CD8-positive, alpha-beta T cell (primary cell): ENCODE measurements at places on chromosomes 1 and 21. TPM values are rescaled to one million over a fixed set of nuclear protein-coding genes. Genes with fewer than 3 reads are reported as not detected.

DNA sequence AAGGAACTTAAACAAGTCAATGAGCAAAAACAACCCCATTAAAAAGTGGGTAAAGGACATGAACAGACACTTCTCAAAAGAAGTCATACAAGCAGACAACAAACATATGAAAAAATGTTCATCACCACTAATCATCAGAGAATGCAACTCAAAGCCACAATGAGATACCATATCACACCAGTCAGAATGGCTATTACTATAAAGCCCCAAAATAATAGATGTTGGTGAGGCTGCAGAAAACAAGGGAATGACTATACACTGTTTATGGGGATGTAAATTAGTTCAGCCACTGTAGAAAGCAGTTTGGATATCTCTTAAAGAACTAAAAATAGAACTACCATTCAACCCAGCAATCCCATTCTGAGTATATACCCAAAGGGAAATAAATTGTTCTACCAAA lies 51.2 kb downstream of the MRPL39 start:
- no peak for DNase-seq

DNA sequence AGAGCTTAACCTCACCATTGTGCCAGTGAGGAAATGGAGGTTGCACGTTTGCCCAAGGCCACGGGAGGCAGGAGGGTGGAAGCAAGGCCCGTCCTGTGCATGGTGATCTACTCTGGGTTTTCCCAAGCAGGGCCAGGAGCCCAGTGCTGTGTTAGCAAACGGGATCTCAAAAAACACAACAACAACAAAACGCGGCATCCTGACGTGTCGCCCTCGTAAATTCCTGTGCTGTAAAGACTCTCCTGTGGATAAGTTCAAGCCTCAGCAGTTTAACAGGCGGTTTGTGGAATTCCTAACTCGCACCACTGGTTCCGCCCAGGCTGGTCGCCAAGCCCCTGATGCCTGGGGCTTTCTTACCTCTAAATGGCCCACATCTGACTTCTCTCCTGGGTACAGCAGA lies 39.1 kb downstream of the TFF3 start:
- DNase-seq: no peak

DNA sequence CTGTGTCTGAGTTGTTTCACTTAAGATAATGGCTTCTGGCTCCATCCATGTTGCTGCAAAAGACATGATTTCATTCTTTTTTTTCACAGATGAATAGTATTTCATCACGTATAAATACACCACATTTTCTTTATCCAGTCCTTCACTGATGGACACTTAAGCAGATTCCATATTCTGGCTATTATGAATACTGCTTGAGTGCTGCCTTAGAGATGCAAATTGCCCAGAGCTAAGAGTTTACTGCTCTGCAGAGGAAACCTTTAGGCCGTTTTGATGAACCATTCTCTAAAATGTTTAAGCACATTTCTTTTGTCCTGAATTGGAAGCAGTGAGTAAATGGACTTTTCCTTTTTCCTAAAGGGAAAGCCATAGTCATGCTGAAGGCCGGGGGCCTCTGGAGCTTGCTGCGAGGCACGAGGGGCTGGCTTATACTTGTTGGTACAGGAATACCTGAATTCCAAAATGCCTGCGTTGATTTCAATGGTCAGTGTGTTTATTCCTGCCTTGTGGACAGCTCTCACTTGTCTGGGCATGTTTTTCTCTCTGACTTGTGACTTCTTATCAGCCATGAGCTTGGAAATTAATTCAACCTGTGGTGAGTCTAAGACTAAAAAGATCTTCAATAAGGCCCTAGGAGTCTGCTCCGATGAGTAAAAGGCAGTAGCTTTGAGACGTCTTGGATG lies 201.0 kb upstream of the MAP1LC3C start:
- no peak for DNase-seq

GRCh38 chr1:78227705-78228635 lies 182.2 kb downstream of the GIPC2 start:
- DNase-seq: no peak

- no peak for DNase-seq
Measured at GRCh38 chr1:234748066-234748465, 138.1 kb upstream of the IRF2BP2 start.

Gene MRPL55
- 90.7 TPM for total RNA-seq

Gene INAVA
- not detected for total RNA-seq

DNA sequence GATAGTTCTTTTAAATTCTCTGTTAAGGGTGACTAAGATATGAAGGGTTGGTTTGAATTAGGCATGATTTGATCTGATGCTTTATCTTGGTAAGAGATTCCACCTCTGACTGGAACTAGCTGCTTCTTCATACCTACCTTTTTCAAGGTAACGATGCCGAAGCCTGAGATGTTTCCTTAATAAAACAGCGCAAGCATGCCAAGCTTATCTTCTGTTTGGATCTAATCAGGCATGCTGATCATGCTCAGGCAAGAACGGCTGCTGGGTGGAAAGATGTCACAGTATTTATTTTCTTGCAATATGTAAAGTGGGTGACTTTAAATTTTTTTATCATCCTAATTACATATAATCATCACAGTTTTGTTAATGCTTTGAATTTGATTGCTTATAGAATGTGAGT lies 148.7 kb downstream of the ADGRL2 start:
- no peak for DNase-seq

- DNase-seq: no peak
Measured at GRCh38 chr21:28953247-28953646, 39.4 kb downstream of the LTN1 start.

DNA sequence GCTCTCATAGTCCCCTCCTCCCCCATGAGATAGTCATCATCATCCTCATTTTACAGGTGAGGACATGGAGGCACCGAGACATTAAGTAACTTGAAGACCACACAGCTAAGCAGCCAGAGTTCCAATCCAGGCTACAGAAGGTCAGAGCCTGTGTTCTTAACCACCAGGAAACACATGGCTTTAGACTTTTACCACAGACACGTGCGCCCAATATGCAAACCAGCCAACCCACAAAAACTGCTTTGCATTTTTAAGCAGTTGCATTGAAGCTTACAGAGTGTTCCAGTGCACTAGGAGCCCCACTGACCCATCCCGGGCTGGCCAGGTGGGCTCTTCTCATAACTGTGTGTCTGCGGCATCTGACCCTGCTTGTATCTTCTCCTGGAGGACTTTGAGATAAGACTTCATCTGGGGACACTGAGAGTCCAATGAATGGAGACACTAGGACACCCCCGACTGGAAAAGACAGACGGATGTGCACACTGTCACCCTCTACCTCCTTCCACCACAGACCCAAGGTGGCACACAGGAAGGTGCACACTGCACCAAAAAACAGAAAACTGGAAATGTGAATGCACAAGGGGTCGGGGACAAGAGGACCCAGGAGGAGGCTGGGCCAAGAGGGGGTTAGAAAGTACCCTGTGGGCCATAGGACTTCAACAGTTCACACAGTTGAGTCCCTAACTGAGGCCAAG lies 56.4 kb downstream of the ETS2 start:
- DNase-seq: no peak

DNA sequence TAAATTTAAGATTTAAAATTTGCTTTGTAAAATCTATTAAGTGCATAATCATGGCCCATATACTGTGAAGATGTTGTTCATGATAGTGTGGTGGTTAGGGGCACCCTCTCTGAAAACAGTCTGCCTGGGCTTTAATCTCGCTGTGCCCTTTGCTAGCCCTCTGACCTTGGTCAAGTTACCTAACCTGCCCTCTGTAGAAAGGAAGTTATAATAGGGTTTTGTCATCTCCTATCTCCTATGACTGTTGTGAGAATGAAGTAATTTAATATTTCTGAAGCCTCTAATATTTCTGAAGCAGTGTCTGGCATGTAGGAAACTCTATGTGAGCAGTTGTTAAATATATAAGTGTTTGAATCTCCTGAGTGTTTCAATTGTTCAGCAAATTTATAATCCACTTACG lies 116.6 kb upstream of the IVNS1ABP start:
- no peak for DNase-seq

DNA sequence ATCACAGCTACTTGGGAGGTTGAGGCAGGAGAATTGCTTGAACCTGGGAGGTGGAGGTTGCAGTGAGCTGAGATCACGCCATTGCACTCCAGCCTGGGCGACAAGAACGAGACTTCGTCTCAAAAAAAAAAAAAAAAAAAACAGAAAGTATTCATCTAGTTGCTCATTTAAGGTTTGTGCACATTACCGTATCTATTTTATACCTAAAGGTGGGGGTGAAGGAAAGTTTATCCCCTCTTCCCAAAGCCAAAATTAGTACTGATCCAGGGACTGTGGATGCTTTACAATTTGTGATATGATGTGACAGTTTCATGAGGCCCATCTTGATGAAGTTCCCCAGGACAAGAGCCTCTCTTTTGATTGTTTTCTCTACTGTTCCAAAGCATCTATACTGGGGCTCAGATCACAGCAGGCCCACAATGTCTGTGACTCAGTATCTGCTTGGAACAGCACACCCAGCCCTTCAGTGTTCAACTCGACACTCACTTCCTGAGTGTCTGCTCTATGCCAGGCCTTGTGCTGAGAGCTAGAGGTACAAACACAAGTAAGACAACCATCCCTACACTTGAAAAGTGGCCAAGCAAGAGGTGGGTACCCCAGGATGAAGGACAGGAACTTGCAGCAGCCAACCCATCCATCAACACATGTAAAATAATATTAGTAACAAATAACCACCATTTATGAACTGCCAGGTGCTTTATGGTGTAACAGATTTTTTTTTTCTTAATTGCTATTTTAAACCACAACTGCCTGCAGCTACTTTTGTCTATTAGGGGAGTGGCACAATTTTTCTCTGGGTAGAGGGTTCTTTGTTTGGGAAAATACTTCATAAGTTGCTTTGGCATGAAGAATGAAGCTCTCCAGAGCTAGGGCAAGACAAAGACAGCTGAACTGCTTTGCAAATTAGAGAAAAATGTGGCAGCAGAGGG lies 29.0 kb upstream of the KHDRBS1 start:
- DNase-seq: peak; percentile 63

- DNase-seq: no peak
Measured at GRCh38 chr21:41778930-41779600, 12.2 kb upstream of the RIPK4 start.
